Cortex of kidney (tissue), 1 donor: ENCODE measurements at places on chromosomes 1 and 21.

- no peak for DNase-seq
These were observed 89.2 kb upstream of the POU3F1 start for GRCh38 chr1:38135625-38136414.

DNA sequence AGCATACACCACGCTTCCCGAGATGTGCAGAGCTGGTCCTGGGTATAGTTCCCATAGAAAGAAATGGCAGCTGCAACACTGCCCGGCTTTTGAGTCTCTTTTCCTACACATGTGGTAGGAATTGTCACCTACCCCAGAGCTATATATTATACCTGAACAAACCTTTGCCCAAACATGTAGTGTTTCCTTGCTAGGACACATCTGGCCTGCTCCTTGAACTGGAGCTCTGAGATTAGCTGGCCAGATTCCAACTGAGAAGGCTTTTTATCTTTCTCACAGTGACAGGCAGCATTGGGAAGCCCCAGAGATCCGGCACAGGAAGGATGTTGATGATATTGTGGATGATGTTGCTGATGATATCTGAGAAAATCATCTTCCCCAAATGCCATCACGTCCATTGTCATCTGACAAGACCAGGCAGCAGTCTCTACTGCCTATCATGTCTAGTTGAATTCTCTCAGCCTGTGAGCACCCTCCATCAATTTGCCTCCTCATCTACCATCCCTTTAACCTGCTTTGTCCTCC, 115.0 kb upstream of the SMYD2 start:
- DNase-seq = no peak

GRCh38 chr1:22710701-22711049, at the start of gene EPHB2:
EPHB2 (plus strand) TSS chr1:22710839; CDS start chr1:22710983, 144 bp downstream.
- no peak for DNase-seq

DNA sequence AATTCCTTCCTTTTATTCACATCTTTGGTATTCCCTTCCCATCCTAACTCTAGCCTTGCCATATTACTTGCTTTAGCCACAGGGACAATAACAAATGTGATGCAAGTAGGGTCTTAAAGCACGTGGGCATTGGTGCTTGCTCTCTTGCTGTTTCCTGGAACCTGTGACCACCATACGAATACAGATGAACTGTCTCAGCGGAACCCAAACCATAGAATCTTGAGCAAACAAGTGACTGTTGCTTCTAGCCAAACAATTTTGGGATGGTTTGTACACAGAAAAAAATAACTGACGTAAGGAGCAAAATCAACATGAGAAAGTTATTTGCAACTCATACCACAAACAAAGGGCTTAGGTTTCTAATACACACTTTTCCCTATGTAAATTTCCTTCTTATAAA, 15.2 kb upstream of the VTCN1 start:
- DNase-seq = no peak

GRCh38 chr1:26996024-26996423, 2.5 kb downstream of the TRNP1 start:
- DNase-seq = no peak

DNA sequence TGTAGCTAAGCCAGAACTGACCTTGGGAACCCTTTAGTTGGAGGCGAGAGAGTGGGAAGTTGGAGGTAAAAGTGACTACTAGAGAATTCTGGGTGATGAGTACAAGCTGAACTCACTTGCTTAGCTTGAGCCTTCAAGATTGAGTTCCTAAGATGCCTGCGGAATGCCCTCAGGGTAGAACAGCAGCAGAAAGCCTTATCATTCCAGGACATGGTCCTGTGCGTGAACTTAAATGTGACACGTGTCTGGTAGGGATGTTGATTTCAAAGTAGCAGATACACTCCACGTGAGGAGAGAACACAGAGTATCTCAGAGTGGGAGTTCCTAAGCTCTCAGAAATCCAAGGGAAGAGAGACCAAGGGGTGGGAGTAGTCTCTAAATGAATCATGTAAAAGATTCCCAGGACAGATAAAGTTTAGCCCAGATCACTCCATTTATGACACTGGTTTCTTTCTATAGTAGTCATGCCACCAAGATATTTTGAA, 60.1 kb downstream of the KCNK1 start:
- no peak for DNase-seq

- no peak for DNase-seq
These were observed 29.4 kb upstream of the PRRC2C start for GRCh38 chr1:171455967-171456366.

- DNase-seq = no peak
These were observed 60.0 kb upstream of the ROR1 start for GRCh38 chr1:63713627-63714481.

DNA sequence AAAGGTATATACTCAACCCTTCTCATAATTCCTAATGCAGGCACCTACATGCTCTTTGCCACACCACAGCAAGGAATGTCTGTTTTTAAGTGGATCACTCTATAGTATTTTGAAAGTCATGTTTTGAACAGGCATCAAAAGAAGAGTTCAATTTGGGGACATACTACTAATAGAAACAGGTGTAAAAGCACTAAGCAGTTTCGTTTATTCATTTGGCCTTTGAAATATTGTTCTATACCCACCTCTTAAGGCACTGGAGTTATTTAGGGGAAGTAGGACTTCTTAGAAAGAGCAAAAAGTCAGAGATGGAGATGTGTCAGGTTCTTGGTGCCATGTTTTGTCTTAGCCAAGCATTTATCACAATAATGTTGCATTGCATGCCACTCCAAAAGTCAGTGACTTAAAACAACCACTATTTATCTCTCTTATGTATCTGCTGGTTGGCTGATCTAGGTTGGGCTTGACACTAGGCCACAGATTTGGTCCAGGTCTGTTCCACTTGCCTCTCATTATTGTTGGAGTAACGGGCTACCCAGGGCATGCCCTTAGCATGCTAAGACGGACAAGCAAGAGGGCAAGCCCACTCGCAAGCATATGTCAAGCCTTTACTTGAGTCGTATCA, 107.5 kb downstream of the RGL1 start:
- DNase-seq = no peak

- DNase-seq = no peak
These were observed 23.5 kb downstream of the BACH1 start for GRCh38 chr21:29321932-29322928.

DNA sequence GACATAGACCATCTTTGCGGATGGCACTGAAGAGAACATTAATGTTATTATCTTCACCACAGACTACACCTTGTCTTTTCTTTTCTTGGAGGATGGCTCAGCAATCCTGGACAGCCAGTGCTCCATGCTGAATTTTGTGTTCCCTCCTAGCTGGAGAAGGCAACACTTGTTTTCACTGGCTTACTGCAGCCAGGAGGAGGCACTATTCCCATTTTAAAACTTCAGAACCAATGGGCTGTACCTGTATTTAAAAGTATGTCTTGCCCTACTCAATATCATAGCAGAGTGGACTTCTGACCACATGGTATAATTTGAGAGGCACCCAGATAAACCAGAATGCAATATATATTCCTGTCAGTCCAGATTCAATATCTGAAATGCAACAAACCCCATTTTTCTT, 53.3 kb upstream of the POGK start:
- DNase-seq = no peak

DNA sequence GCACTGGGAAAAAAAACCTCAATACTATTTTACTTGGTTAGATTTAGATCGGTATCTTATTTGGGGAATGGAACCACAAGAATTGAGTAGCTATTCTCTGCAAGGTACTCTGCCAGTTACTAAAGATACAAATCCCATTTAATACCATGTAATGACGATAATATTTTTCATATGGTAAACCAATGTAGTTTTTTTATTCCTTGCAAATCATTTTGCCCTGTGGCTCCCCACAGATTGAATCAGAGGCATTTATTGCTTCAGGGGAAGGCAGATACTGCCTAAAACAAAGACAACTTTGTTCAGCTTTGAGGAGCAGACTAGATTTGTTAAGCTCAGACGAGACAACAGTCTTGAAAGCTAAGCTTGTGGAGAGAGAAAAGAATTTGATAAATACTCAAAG, 226.7 kb upstream of the RUNX1 start:
- no peak for DNase-seq

- DNase-seq = no peak
These were observed 58.9 kb upstream of the ADARB1 start for GRCh38 chr21:45015469-45015860.

DNA sequence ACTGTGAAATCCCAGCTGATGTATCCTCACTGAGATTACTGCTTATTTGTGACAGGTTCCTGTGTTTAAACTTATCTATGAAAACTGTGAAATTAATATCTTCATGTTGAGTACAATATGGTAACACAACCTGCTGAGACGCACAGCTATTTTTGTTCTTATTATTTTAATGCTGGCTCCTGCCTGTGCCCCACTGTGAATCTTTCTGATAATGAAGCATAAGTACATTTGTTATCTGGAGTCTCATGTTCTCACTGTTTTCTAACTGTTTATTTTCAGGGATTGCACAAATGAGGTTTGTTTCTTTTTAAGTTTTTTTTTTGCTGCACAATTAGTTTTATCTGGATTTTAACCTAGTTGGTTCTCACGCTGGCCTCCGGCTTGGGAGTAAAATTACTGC, 39.9 kb upstream of the IFNAR2 start:
- no peak for DNase-seq

DNA sequence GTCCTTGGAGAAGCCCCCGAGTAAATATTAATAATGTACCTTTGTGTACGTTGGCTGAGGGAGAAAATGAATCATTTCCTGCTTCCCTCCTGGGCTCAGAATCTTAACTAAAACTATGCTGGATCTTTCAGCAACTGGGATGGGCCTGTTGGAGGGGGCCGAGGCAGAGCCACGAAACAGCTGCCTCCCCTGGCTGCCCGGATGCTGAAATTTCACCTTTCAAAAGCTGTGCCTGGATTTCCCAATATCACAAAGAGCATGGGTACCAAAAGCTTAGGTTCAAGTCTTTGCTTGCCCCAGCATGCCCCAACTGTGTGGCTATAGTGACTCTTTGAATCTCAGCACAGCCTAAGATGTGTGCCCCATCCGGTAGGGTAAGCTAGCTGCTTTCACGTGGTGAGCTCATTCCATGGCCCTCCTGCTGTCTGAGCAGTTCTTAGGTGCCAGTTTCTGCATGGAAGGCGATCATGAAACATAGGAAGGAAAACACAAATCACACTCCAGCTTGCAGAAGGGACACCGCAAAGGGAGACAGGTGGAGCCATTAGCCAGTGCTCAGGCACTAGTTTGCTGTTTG, 473.5 kb downstream of the PTPRU start:
- DNase-seq = no peak

GRCh38 chr1:170122366-170122765, 23.4 kb upstream of the NTMT2 start:
- DNase-seq = no peak

DNA sequence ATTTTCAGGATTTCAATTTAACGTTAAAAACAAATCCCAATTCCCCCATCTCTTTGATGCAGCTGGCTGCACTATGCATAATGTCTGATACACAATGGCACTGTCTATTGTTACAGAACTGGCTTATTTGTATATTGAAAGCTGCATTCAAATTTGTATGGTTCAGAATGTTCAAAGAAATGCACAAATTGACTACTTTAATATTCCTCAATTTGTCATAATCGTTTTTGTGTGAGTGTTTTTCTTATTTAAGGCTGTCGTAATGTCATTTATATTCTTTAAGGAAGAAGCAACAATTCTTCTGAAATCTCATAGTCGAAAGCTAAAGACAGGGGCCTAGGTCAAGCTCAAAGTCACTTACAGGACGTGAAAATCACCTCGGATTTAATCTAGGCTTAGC, 341.4 kb upstream of the ZRANB2 start:
- no peak for DNase-seq

DNA sequence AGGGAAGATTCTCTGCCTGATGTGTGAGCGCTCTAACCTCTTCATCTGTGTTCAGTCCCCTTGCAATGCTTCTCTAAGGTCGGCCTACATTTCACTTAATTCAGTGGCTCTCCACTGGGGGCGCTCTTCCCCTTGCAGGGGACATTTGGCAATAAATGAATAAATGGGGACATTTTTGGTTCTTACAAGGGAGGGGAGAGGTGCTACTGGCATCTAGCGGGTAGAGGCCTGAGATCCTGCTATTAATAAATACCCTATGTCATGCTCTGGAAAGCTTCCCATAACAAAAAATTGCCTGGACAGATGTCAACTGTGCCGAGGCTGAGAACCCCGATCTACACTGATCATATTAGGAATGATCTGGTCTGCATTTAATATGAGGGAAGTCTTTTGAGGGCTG, 25.9 kb upstream of the DNAJC11 start:
- DNase-seq = no peak

DNA sequence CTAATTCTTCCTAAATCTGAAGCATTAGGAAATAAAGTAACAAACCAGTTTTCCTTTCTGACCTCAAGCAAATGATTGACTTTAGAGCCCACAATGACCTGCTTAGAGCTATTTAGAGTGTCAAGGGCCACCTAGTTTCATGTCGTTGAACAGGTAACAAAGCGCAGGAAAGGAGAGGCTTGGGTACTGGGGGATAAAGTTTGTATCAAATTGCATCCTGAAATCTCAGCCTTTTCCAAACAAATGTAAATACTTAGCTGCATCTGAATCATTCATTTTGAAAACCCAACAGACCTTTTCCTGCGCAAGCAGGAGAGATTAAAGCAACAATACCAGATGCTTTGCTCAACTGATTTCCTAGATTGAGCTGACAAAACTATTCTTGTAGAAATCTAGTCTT, 121.2 kb downstream of the NRIP1 start:
- no peak for DNase-seq

DNA sequence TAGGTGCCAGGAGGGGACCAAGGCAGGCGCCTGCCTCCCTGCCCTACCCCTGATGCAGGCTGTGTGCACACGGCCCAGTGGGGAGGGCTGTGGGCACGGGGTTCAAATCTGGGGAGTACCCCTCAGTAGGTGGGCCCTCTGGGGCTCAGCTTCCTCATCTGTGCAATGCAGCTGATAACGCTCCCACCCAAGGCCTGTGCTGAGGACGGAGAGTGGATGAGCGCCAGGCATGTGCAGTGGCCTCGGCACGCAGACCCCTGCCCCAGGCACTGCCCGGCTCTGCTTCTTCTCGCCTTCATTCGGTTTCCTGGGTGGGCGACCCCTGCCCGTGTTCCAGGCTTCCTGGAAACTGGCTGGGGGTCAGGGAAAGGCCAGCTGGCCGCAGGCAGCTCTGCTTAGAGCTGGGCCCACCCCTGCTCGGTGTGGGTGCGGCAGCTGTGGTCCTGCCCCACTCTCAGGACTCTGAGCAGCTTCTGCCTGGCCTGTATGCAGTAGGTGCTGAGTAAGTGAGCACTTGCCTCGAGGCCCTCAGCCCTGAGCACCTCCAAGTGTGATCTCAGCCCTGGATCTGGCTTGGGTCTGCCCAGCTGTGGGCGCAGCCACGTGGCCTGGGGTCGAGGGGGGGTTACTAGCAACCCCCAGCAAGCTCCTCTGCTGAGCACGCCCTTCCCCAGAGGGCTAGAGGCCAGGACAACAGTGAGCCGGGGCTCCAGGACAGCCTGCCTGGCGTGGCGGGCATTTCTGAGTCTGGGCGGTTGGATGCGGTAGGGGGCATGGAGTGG, 11.9 kb upstream of the TNFRSF14 start:
- no peak for DNase-seq

GRCh38 chr1:174964261-174964971, 35.3 kb upstream of the CACYBP start:
- DNase-seq = no peak
